ENCODE measurements at places on chromosomes 7 and 10. TPM values are rescaled to one million over a fixed set of nuclear protein-coding genes. Genes with fewer than 3 reads are reported as not detected.

GRCh38 chr7:92039900-92040299, 94.4 kb downstream of the CYP51A1 start:
- no peak for DNase-seq

GRCh38 chr7:120278773-120279172, 5.8 kb downstream of the KCND2 start:
- DNase-seq = no peak

DNA sequence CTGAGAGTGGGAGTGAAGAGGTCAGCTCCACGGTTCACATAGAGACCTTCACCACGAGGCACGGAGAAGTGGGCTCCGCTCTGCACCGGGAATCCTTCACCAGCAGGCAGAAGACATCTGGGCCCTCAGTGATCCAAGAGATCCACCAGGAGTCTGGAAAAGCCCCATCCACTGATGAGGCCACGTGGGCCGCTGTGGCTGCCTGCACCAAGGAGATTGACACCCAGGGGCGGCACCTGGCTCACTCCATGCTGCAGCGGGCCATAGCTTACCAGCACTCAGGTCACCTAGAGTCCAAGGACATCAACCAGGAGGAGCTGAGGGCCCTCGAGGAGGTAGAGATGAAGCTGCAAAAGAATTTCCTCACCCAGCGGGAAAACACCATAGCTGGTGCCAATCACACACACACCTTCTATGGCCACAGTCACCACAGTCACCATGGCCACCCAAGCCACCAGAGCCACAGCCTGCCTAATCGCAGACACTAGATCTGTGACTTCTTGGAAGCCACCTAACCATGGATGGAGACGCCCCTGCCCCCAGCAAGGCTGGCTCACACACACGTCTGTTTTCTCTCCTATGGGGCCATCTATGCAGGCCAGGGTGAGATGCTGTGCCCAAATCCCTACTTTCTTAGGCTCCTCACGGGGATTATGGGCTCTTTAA, 694 bp downstream of the C10orf62 start:
- no peak for DNase-seq

DNA sequence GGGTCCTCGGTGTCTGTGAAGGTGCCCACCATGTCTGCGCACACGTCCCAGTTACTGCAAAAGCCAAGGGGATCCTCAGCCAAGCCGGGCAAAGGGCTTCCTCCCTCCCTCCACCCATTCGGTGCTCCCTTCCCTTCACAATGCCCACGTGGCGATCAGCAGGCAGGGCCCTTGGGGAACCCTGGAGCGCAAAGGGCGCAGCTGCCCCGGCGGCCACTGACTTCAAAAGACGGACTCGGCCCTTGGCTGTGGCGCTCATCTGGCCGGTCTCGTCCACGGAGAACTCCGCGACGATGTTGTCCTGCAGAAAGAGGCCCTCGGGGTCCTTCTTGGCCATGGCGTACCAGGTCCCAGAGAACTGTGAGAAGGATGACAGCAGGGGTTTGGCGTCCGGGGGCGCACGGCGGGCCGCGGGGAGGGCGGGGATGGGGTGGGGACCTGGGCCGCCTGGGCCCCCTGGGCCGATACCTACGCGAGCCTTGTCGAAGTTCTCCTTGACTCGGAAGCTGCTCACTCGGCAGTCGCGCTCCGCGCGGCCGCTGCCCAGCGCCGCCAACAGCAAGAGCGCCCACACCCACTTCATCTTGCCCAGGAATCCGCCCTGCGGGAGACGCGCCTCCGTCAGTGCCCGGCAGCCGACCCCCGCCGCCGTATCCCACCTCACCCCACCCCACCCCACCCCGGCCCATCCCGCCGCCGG, 439 bp downstream of the RBP4 start:
- DNase-seq = no peak

- peak; percentile 40 for DNase-seq
Observed at GRCh38 chr10:72334196-72334824, 20.4 kb downstream of the DNAJB12 start.

DNA sequence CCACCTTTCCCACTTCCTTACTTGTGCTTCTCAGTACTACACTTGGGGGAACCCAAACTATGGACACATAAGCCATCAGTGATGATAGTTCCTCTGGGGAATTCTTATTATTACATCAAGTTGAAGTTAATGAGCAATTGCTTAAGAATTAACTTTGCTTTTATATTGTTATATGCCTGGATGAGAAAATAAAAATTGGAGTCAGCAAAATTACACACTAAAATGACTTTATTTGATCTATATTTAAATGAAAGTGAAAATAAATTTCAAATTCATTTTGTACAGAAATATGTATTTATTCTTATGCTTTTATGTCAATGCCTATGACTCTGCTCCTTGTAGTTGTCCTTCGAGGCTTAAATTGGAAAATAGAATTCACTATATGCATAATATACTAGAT, 149.4 kb upstream of the KCND2 start:
- DNase-seq = no peak

GRCh38 chr10:69237528-69238159, 17.5 kb downstream of the HKDC1 start:
- DNase-seq = peak; percentile 70

- no peak for DNase-seq
Observed at GRCh38 chr7:129882531-129882930, 70.2 kb downstream of the UBE2H start.

- DNase-seq = no peak
Observed at GRCh38 chr7:105766421-105767073, 109.9 kb downstream of the ATXN7L1 start.

DNA sequence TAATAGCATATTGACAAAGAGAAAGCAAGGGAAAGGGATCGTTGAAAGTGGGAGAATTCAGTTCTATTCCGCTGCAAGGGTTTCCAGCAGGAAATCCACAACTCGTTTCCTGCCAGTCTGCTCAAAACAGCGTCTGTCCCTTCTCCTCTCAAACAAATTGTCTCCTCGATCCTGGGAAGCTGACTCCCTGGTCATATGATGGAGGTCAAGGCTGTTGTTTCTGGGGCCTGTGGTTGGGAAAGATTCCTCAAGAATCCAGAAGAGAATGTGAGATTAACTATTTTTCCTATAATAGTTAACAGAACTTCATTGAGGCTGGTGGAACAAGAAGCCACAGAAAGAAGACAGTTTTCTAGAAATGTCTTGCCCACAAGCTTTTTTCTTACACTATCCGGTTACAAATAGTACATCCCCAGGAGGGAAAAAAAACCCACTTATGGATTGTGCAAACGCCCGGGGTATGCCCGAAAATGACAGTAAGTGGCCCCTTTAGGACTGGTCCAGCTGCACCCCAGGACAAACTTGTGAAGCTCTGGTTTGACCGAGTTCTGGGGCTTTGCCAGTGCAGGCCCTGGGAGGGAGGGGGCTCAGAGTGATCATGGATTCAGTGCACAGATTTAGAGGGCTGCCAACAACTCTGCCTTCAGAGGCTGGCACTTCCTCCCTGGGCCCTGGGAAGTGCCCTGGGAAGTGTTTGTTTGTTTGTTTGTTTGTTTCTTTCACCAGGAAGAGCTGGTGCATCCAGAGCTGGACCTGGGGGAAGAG, 49.4 kb upstream of the CTBP2 start:
- peak; percentile 12 for DNase-seq

DNA sequence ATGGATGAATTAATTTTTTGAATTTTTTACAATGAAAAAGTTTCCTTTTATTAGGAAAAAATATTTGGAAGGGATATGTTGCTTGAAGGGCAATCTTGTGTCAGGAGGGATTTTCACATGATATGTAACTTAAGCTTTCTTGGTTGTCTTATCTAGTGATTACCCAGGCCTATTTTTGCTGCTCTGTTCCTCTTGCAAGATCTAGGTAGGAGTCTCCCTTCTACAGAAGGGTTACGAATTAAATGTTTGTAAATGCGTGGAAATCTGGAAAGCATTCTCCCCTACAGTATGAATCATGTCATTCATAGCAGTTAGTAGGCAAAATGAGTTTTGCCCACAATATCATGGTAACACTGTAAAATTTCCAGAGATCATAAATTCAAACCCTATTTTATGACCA, 57.7 kb upstream of the CDK14 start:
- DNase-seq = no peak

GRCh38 chr7:158805414-158805813, 23.9 kb downstream of the ESYT2 start:
- no peak for DNase-seq

GRCh38 chr10:63673846-63674245, 152.6 kb downstream of the REEP3 start:
- no peak for DNase-seq

- DNase-seq = no peak
Observed at GRCh38 chr10:98445200-98445812, 1.4 kb downstream of the HPS1 start.

- DNase-seq = peak; percentile 36
Observed at GRCh38 chr7:100469227-100470044, 5.4 kb upstream of the SPACDR start.

DNA sequence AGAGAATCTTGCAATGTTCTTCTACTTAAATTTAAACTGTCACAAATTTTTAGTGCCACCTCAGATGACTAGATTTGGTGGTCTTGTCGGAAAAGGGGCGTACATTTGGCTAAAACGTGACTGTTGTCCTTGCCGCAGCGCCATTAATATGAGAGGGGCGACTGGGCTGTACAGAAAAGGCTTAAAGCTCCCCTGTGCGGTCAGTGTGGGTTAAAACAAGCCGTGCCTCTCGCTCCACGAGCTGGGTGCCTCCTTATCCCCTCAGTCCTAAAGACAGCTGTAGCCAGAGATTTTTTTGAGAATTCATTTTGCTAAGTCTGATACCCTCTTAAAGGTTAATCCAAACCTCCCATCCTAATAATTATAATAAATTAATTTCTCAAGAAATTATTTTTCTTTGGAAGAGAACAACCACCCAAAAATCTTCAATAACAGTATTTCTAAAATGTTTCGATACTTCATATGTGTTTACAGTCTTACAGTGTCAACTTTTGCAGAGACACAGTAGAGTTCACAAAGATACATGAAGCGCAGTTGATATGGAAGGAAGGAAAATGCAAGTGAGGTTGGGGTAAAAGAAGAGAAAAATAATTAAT, 68.6 kb downstream of the C7orf25 start:
- no peak for DNase-seq

- no peak for DNase-seq
Observed at GRCh38 chr7:35037211-35037525, at the start of gene DPY19L1. TSS of gene DPY19L1 (minus strand) at chr7:35037485. CDS start at chr7:35037394, 91 bp downstream.

GRCh38 chr10:3111621-3112163, 44.3 kb downstream of the PFKP start:
- DNase-seq = no peak

DNA sequence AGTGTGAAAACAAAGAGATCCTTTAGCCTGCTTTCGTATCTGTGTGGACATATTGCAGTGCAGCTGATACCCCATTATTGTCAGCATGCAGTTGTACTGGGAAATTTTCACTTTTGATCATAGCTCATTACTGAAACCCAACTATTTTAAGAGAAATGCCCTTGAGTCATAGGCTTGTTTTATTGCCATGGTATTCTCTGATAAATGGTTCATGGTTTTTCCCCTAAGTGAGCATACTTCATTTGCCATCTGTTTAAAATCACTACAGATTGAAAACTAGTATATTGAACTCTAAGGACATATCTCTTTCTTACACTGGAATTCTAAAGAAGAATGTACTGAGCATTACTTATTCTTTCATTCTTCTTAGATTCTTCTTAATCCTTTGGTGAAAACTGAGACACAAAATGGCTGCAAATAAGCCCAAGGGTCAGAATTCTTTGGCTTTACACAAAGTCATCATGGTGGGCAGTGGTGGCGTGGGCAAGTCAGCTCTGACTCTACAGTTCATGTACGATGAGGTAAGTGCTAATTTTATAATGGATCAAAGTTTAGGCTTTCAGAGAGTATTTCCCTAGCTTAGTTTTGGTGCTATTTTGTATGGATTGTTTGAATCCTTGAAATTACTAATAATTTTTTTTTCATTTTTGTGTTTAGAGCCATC, 63.0 kb downstream of the RALA start:
- DNase-seq = no peak

GRCh38 chr7:42189535-42189934, 47.5 kb downstream of the GLI3 start:
- peak; percentile 23 for DNase-seq

- DNase-seq = peak; percentile 80
Observed at GRCh38 chr7:101172854-101173751, 7.0 kb downstream of the NAT16 start.

- peak; percentile 41 for DNase-seq
Observed at GRCh38 chr10:64731016-64731415, 1209.8 kb downstream of the REEP3 start.

DNA sequence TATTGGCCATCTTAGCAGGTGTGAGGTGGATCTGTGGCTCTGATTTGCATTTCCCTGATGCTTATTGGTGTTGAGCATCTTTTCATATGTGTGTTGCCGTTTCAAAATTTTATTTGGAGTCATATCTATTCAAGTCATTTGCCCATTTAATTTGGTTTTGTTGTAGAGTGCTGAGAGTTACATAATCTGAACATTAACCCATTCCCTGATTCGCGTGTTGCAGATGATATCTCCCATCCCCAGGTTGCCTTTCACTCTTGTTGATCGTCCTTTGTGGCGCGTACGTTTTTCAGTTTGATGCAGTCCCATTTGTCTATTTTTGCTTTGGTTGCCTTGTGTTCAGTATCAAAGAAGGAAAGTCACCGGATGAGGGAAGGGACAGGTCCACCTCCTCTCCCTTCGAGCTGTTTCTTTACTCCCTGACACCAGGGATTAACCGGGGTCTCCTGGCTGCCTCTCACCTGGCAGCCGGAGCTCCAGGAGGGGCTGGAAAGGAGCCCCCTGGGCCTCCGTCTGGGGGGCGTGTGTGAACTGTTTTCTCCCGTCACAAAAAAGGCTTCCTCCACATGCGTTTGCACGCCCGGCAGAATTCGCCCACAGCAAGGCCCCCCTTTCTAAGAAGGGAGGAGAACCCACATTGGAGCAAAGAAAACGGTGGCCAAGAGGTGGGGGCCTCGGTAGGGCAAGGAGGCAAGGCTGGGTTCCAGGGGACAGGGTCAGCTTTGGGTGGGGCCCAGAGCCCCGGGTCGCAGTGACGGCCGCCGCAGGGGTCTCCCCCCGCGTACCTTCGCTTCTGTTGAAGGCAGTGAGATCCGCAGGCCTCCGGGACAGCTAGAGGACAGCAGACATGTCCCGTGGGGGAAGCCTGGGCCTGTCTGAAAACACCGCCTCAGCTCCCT, 8.3 kb downstream of the MNX1 start:
- DNase-seq = no peak

DNA sequence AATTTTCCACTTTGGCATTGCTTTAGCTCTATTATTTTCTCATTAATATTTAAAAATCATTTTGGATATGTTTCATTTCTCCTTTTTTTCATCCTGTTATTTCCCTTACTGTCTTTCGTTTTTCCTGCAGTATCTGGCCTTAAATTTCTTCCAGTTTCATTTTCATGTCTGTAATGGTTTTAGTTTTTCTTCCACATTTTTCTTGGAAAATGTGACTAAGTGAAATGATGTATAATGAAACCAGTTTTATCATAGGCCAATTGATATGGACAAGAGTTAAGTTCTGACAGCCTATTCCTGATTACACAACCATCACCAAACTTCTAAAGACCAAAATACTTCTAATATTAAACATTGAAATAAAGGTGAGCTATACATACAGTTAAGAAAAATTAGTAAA, 158.5 kb downstream of the LHFPL3 start:
- DNase-seq = no peak

- no peak for DNase-seq
Observed at GRCh38 chr7:106591146-106591545, 69.8 kb downstream of the CCDC71L start.

The CYP2W1 gene
- not detected for total RNA-seq

The PRF1 gene
- not detected for total RNA-seq

The AKR1D1 gene
- total RNA-seq = not detected

The ITIH5 gene
- total RNA-seq = not detected

The ABCC2 gene
- total RNA-seq = 68.4 TPM

The C7orf33 gene
- not detected for total RNA-seq

The FFAR4 gene
- not detected for total RNA-seq

The SMIM30 gene
- total RNA-seq = 62.6 TPM

The HOXA10 gene
- 22.1 TPM for total RNA-seq

All from Caki2 (cell line).